Uterine smooth muscle cell (primary cell): ENCODE measurements at places on chromosomes 16 and 17. TPM values are rescaled to one million over a fixed set of nuclear protein-coding genes. Genes with fewer than 3 reads are reported as not detected.

CCL11 gene
- total RNA-seq, result 0.12 TPM in 1 of 2 replicates, not detected in the other

SLC5A11 gene
- total RNA-seq, result under 0.01 TPM in 1 of 2 replicates, not detected in the other

ZNRF1 gene
- 13.9 and 17.7 TPM in 2 replicates for total RNA-seq

TBC1D26 gene
- total RNA-seq, result under 0.01 TPM in 2 replicates

WDR81 gene
- 27.9 and 33.6 TPM in 2 replicates for total RNA-seq

EFTUD2 gene
- 88.9 and 207 TPM in 2 replicates for total RNA-seq
